ENCODE measurements at places on chromosomes 6 and 20.

DNA sequence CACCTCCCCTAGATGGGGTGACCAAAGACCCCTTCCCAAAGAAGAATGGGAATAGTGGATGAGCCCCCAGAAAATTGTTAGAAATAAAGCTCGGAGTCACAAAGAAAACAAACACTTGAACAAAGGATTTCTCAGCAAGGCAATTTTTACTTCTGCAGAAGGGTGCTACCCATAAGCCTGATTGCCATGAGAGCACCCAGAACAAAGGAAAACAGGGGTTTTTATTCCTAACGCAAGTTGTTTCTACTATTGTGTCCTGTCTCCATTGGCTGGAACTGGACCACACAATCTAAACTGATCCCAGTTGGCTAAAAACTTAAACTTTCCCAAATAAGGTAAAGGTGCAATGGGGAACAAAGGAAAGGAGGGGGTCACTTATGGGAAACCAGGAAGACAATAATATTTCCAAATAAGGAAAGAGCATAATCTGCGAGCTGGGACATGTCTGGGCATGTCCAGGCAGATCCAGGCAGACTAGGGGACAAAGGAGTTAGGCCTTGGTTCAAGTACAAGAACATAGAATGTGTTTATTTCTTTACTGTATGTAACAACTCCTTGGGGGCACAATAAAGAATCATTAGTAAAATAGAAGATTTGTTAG is 20.0 kb downstream of the HLA-B start:
- no peak overlapping the region for H3K27ac ChIP-seq
- H3K36me3 ChIP-seq: no peaks in the 10 kb centered on the region
- H3K4me1 ChIP-seq: peaks cover 6% of the 10 kb centered on the region
- H3K27me3 ChIP-seq: no peaks in the 10 kb centered on the region
- no peak for DNase-seq

DNA sequence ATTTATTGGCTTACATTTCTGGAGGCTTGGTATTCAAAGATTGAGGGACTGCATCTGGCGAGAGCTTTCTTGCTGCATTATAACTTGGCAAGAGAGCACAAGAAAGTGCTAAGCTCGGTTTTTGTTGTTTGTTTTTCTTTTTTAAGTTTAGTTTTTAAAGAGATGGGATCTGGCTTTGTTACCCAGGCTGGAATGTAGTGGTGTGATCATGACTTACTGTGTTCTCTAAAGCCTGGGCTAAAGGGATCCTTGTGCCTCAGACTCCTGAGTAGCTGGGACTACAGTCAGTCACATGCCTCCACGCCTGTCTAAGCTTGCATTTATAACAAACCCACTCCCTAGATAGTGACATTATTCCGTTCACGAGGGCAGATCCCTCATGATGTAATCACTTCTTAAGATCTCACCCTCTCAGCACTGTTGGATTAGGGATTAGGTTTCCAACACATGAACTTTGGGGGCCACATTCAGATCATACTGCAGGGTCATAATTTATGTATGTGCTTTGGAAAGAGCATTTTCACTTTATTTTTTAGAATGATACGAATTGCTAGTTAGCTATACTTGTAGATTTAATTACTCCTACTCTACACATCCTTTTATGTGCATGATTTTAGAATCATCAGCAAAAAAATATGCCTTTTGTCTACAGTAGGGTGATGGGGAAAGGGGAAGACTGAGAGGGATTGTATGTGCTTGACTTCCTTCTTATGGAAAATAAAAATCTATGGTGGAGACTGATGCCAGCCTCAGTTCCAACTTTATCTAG is 167.8 kb downstream of the JARID2 start:
- H3K27me3 ChIP-seq: no peaks in the 10 kb centered on the region
- no peak overlapping the region for H3K27ac ChIP-seq
- H3K4me1 ChIP-seq: peaks cover 39% of the 10 kb centered on the region
- H3K36me3 ChIP-seq: no peaks in the 10 kb centered on the region

DNA sequence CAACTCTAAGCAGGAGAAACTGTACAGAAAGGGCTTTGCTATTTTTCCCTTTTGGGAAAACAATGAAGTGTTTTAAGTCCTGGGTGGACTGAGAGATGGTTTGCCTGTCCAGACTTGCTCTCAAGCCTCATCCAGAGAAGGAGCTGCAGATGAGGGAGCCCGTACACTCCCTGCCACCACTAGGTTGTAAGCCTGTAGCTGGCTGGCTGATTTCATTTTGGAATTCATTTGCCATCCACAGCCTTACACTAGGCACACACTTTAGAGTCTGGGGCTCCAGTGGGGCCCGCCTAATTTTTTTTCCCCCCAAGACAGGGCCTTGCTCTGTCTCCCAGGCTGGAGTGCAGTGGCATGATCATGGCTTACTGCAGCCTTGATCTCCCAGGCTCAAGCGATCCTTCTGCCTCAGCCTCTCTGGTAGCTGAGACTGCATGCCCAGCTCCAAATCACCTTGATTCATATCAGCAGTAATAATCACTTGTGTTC is 28.4 kb downstream of the POFUT1 start:
- no peak overlapping the region for H3K4me3 ChIP-seq
- peaks cover 17% of the 10 kb centered on the region for H3K4me1 ChIP-seq
- DNase-seq: no peak
- H3K36me3 ChIP-seq: peaks cover 25% of the 10 kb centered on the region
- no peaks in the 10 kb centered on the region for H3K27me3 ChIP-seq

GRCh38 chr20:62159839-62160238 is 16.3 kb downstream of the SS18L1 start:
- no peaks in the 10 kb centered on the region for H3K36me3 ChIP-seq
- H3K27ac ChIP-seq: no peak overlapping the region
- H3K4me1 ChIP-seq: no peaks in the 10 kb centered on the region
- H3K4me3 ChIP-seq: no peak overlapping the region
- H3K27me3 ChIP-seq: no peaks in the 10 kb centered on the region

- H3K27me3 ChIP-seq: peaks cover 14% of the 10 kb centered on the region
- no peaks in the 10 kb centered on the region for H3K36me3 ChIP-seq
- H3K4me3 ChIP-seq: no peak overlapping the region
- no peak for DNase-seq
These were observed 1.7 kb downstream of the SLC22A3 start for GRCh38 chr6:160349814-160350350.

- H3K27me3 ChIP-seq: no peaks in the 10 kb centered on the region
- DNase-seq: no peak
- H3K36me3 ChIP-seq: no peaks in the 10 kb centered on the region
- no peak overlapping the region for H3K4me3 ChIP-seq
- no peaks in the 10 kb centered on the region for H3K4me1 ChIP-seq
These were observed 860 bp downstream of the DEFB124 start for GRCh38 chr20:31474097-31474436.

GRCh38 chr6:108337721-108338120 is 42.9 kb downstream of the AFG1L start:
- H3K27me3 ChIP-seq: no peaks in the 10 kb centered on the region
- no peak overlapping the region for H3K4me3 ChIP-seq
- no peak overlapping the region for H3K27ac ChIP-seq

DNA sequence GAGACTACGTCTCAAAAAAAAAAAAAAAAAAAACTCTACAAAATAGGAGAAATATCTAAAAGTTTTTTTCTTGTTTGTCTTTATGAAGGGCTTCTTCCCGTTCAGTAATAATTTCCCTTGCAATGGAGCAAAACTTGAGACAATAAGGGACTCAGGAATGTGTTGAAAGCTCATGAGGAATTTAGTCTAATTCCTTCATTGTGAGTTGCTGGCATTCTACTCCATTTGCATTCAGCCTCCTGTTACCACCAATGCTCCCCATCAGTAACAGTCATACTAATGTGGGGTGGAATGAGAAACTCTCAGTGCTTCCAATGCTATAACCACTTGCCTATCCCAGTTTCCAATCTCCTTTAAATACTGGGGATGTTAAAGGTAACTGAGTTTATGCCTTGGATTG is 576.7 kb upstream of the AGPAT4 start:
- H3K36me3 ChIP-seq: no peaks in the 10 kb centered on the region
- H3K4me1 ChIP-seq: no peaks in the 10 kb centered on the region
- H3K27ac ChIP-seq: no peak overlapping the region
- no peak for DNase-seq
- H3K27me3 ChIP-seq: no peaks in the 10 kb centered on the region
- no peak overlapping the region for H3K4me3 ChIP-seq

DNA sequence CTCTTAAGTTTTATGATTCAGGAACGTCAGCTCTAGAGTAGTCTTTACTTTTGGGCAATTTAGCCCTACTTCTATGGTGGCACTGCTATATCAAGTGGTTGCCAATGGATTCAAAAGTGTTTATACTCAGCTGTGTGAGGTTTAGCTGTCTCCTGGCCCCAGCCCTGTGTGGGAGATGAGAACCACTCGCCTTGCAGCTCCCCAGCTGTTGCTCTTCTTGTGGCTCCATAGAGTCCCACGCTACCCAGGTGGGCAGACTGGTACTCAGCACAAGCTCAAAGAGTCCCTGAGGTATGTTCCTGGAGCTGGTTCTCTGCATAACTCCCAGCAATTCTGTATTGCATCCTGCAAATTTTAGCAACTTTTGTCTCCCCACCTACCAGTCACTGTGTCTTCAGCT is 59.6 kb downstream of the C6orf118 start:
- H3K27ac ChIP-seq: no peak overlapping the region
- no peaks in the 10 kb centered on the region for H3K36me3 ChIP-seq
- H3K4me3 ChIP-seq: no peak overlapping the region
- H3K4me1 ChIP-seq: no peaks in the 10 kb centered on the region

- H3K4me3 ChIP-seq: no peak overlapping the region
- H3K36me3 ChIP-seq: no peaks in the 10 kb centered on the region
- H3K4me1 ChIP-seq: no peaks in the 10 kb centered on the region
- no peak for DNase-seq
- peaks cover 9% of the 10 kb centered on the region for H3K27me3 ChIP-seq
- H3K27ac ChIP-seq: no peak overlapping the region
These were observed 34.2 kb downstream of the ARHGAP40 start for GRCh38 chr20:38635721-38636288.

DNA sequence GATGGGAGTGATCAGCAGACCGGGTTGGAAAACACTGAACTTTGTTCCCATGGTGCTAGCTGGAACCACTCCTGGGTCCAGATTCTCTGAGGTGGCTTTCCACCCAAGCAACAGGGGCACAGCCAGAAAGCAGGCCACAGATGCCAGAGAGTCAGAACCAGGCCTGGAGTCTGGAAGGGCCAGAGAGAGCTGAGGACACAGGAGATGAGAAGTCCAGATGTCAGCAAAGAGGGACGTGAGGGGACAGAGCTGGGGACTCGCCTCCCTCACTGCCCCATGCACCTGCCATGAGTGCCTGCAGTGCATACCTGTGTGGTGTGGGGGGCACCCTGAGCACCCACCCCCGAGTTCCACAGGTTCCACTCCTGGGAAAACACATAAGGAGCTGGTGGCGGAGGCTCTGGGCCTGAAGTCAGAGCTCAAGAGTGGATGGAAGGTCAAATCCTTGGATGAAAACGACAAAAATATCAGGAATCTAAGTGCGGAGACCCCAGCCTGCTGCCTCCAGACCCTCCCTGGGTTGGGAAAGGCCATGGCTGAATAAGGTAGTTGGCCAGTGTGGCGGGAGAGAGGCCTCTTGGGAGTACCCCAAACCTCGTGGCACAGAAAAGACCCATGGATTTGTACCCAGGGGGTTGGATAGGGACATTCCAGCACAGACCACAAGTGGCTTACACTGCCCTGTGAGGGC is 224.2 kb downstream of the SYNDIG1 start:
- H3K4me1 ChIP-seq: no peaks in the 10 kb centered on the region
- no peak overlapping the region for H3K4me3 ChIP-seq
- H3K27ac ChIP-seq: no peak overlapping the region
- H3K27me3 ChIP-seq: no peaks in the 10 kb centered on the region

DNA sequence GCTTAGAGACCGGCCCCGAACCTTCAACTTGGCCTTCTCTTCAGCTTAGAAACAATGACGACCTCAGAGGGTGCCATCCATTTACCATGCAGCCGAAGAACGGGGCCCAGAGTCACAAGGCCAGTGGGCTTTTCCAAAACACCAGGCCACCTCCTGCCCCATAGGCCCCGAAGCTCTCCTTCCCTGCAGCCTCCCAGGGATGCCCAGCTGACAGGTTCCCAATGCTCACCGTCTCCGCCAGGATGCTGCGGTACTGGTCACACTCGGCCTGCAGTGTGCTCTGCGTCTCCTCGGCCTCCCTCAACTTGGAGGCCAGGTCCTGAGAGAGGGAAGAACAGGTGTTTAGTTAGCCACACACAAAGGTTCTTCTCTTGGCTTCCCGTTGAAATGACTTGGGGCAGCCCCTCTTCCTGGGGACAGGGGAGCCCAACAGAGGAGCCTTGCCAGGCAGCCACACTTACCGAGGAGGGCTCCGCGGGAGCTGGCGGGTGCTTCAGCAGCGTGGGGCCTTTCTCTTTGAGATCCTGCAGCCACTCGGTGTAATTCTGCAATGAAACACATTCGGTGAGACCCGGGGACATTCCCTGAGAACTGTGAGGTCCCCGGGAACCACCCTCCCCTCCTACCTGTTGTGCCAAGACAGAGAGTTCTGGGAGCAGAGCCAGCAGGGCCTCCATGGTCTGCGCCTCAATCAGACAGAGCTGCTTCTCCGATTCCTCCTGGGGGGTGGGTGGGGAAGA is 51.5 kb downstream of the DSTN start:
- no peaks in the 10 kb centered on the region for H3K36me3 ChIP-seq
- H3K27ac ChIP-seq: no peak overlapping the region
- no peak overlapping the region for H3K4me3 ChIP-seq
- no peaks in the 10 kb centered on the region for H3K27me3 ChIP-seq
- H3K4me1 ChIP-seq: no peaks in the 10 kb centered on the region

- no peak overlapping the region for H3K27ac ChIP-seq
- H3K36me3 ChIP-seq: no peaks in the 10 kb centered on the region
- no peak overlapping the region for H3K4me3 ChIP-seq
- H3K4me1 ChIP-seq: peaks cover 28% of the 10 kb centered on the region
- H3K27me3 ChIP-seq: no peaks in the 10 kb centered on the region
- DNase-seq: no peak
These were observed 99.5 kb downstream of the PRDM1 start for GRCh38 chr6:106185615-106186014.

DNA sequence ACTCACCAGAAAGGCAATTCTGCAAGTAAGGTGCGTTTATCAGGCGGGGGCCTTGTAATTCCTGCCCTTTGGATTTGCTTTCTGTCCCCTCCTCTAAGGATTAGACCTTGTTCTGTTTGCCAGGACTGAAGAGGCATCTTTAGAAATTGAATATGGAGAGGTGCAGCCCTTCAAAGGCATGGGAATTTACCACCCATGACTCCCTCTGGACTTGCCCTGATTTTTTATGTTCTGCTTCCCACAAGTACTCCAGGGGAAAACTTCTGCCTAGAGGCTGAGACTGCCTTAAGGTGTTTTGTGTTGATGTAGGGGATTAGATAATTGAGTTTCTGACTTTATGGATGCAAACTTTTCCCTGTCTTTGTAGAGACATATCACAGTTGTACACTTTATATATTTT is 30.2 kb downstream of the SYTL3 start:
- no peaks in the 10 kb centered on the region for H3K27me3 ChIP-seq
- DNase-seq: no peak
- H3K4me1 ChIP-seq: peaks cover 11% of the 10 kb centered on the region
- H3K4me3 ChIP-seq: no peak overlapping the region
- H3K27ac ChIP-seq: no peak overlapping the region

DNA sequence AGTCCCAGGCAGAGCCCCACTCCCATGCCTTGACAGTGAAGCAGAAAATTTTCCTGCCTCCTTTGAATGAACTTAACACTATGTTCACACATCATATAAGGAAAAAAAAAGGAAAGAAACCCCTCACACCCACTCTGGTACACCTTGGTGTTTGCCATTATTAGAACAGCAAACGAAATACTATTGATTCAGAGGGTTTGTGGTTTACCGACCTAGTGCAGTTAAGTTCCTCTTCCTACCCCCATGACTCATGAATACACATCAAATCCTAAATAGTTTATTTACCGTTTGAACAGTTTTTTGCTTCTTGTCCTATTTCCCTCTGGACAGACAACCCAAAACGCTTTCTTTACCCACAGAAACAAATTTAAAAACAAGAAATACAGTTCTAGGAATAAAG is 237.7 kb downstream of the FOXA2 start:
- DNase-seq: no peak
- H3K27me3 ChIP-seq: no peaks in the 10 kb centered on the region
- no peaks in the 10 kb centered on the region for H3K36me3 ChIP-seq

Measured in CD8-positive, alpha-beta memory T cell (primary cell).